ENCODE measurements at places on chromosomes 11 and 22.

GRCh38 chr11:65425105-65425970, 2.7 kb downstream of the NEAT1 start:
- no peak for DNase-seq

DNA sequence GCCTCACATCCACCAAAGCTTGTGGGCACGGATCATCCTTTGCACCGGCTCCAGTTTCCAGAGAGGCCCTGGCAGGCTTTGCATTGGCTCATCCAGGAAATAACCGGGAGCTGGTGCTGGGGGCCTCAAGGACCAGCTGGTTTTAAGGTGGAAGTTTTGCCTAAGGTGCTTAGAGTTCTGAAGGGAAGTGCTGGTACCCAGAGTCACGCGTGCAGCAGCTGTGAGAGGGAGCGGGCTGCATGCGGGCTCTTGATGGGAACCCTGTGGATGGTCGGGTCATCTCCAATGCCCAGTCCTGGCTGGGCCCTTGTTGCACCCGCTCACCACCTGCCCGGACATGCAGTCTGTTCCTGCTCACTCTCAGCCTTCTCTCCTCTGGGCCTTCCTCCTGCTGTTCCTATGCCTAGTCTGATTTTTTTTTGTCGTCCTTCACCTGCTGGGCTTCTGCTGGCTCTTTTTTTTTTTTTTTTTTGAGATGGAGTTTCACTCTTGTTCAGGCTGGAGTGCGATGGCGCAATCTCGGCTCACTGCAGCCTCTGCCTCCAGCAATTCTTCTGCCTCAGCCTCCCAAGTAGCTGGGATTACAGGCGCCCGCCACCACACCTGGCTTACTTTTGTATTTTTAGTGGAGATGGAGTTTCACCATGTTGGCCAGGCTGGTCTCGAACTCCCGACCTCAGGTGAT, 24.0 kb upstream of the PRR5 start:
- no peak for DNase-seq

- no peak for DNase-seq
Measured at GRCh38 chr11:44531116-44531504, 34.4 kb upstream of the CD82 start.

GRCh38 chr11:133716602-133717001, 128.7 kb downstream of the SPATA19 start:
- no peak for DNase-seq

- DNase-seq = no peak
Measured at GRCh38 chr22:42156598-42156997, 26.0 kb upstream of the CYP2D6 start.

GRCh38 chr11:6557063-6557462, 46.4 kb downstream of the RRP8 start:
- DNase-seq = no peak
